ENCODE measurements at places on chromosomes 12 and 14.

DNA sequence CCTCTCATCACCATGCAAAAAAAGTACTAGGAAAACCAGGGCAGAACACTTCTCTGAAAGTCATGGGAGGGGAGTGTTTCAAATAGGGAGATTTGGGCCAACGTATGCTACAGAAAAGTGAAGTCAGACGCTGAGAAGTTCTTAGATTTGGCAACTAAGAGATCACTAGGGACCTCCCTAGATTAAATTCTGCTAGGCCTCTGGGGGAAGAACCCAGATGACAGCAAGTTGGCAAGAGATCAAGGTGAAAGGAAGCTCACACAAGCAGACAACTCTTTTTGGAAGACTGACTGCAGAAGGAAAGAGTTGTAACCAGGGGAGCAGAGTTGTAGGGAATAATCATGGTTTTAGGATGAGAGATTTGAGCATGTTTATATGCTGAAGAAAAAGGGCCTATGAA, 20.7 kb downstream of the IQSEC3 start:
- DNase-seq: no peak

DNA sequence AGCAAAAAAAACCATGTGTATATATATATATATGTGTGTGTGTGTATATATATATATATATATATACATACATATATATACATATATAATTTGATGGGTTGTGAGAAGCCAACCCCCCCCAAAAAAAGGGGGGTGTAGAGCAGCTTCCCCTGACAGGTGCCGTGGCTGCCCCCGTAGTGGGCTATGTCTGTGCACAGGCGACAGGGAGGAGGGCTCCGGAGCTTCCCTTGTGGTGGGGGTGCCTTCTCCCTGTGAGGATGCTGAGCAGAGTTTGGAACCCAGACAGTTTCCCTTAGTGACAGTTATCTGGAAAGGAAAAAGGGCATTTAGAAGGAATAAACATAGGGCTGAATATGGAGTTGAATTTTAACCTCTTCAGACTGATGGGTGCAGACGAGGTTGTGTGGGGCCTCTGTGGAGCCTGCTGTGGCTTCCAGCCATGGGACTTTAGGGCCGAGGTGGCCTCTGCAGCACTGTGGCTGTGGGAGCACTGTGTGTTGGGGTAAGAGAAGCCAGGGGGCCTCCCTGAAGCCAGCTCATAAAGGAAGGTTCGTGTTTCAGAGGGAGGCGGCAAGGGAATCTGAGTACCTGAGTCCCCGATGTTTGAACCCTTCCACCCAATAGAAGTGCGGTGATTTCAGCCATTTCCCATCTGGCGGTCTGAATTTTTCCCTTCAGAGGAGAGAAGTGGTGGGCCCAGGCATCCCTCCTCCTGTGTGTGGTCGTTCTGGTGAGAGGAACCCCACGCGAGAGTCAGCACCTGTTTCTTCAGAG, 19.8 kb downstream of the XRCC3 start:
- no peak for DNase-seq

- DNase-seq: no peak
Measured at GRCh38 chr12:23217158-23217557, 592.2 kb downstream of the ETNK1 start.

GRCh38 chr14:105102361-105102870, 37.2 kb upstream of the GPR132 start:
- DNase-seq: no peak

GRCh38 chr14:76672123-76672522, 89.1 kb upstream of the VASH1 start:
- no peak for DNase-seq

DNA sequence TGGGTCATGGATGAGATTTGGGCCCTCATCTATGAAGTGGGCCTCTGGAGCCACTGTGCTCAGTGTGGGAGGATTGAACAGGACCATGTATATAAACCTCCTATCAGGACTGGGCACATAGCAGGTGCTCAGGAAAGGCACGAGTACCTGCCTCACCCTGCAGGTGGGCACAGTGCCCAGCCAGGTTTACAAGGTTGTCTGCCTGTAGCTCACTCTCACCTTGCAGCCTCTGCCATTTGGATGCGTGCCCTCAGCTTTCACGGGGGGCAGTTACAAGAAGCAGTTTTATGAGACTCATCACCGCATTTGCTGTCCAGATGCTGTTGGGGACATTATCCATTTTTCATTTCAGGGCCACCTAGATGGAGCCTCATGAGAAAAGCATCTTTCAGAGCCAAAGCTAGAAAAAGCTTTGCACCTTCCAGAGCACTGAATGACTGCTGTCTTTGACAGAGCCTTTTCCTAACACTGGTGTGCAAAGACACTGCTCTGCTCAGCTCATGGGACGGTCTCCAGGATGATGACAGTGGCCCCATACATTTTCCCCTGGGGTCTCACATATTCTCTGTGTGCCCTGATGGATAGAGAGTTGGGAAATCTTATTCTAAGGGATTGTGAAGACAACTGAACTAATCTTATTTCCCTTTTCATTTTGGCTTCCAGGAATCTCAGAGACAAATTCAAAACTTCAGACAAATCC, 327.5 kb upstream of the RTL1 start:
- DNase-seq: no peak

- no peak for DNase-seq
Measured at GRCh38 chr12:57717846-57718640, 20.5 kb downstream of the AGAP2 start.

- no peak for DNase-seq
Measured at GRCh38 chr14:106622200-106622745, 1095.9 kb downstream of the TMEM121 start.

GRCh38 chr14:22200977-22201605, 387.9 kb downstream of the DAD1 start:
- DNase-seq: peak; percentile 44

GRCh38 chr12:75917083-75917482, 114.5 kb downstream of the PHLDA1 start:
- DNase-seq: peak; percentile 13

DNA sequence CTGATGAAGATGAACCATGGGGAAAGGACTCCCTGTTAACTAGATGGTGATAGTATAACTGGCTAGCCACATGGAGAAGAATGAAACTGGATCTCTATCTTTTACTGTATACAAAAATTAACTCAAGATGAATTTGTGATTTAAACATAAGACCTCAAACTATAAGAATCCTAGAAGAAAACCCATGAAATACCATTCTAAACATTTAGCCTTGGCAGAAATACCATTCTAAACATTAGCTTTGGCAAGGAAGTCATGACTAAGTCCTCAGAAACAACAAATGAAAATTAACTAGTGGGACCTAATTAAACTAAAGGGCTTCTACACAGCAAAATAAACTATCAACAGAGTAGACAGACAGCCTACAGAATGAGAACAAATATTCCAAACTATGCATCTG, 28.4 kb upstream of the NOVA1 start:
- DNase-seq: no peak

GRCh38 chr14:84792722-84793410, 737.1 kb upstream of the FLRT2 start:
- no peak for DNase-seq

DNA sequence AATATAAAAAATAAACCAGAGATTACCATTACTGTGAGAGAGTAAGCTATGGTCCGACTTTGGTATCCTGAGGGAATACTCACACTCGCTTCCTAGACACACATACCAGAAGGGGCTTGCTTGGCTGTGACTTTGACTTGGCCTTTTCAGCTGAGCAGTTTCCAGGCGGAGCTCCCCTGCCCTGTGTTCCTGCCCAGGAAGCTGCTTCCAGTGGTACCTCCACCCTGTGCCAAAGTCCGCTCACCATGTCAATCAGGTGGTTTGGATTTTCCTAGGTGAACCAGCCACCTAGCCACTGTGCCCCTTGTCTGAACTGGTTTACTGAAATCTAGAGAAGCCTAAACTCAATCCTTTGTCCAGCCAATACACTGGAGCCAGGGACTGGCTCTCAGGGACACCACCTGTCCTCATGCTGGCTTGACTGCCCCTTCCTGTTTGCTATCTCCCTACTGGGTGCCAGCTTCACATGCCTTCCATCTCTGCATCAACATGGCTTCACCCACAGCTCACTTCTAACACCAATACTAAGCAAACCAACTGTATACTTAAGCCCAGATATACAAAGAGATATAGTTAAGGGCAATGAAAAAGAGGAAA, 28.6 kb downstream of the MAX start:
- no peak for DNase-seq

- peak; percentile 6 for DNase-seq
Measured at GRCh38 chr14:42428996-42429395, 822.3 kb downstream of the LRFN5 start.

DNA sequence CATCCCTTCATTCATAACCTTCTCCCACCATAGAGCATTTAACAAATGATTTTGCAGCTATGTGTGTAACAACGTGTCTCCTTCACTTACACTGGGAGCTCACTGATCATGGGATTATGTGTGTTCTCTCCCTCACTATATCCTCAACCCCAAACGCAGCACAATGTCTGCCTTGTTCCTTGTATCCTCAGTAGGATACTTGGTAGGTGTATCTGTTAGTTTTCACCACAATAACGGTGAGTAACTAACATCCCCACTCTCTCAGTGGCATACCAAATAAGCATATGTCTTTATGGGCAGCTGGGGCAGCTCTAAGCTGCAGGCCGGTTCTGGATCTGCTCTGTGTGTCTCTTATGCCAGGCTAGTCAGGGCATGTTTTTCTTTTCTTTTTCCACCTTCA, 166.7 kb upstream of the PWP1 start:
- DNase-seq: no peak

- DNase-seq: peak; percentile 84
Measured at GRCh38 chr12:642633-643474, 20.4 kb downstream of the NINJ2 start.

DNA sequence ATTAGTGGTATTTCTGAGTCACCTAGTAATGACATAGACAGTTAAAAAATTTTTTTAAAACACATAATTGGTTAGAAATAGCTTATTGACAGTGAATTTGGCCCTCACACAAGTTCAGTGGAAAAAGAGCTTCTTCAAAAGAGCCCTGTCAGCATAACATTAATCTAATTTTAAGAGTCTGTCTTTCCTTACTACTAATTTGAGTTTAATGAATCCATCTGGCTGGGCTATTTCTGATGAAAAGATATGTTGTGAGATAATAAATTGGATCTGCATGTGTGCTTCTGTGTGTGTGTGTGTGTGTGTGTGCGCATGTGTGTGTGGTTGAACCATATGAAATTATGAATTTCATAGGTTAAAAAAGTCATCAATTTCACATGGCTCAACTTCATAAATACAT, 1045.2 kb downstream of the FLRT2 start:
- no peak for DNase-seq

DNA sequence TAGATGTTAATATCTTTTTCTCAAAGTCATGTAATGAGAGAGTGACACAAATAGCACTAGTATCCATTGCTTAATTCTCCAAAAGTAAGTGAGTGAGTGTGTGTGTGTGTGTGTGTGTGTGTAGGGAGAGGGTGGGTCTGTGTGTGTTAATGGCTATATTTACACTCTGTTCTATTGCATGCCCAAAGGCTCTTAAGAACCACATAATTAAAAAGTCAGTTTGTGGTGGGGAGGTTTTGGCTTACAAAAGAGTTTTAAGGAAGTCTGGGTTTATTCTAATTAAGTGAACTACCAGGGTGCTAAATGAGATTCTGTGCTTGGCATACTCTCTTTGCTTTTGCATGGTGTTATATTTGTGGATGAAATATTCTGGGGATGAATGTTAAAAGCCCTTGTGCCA, 1897.6 kb upstream of the FLRT2 start:
- no peak for DNase-seq

- no peak for DNase-seq
Measured at GRCh38 chr12:107127482-107128430, 34.4 kb upstream of the CRY1 start.

DNA sequence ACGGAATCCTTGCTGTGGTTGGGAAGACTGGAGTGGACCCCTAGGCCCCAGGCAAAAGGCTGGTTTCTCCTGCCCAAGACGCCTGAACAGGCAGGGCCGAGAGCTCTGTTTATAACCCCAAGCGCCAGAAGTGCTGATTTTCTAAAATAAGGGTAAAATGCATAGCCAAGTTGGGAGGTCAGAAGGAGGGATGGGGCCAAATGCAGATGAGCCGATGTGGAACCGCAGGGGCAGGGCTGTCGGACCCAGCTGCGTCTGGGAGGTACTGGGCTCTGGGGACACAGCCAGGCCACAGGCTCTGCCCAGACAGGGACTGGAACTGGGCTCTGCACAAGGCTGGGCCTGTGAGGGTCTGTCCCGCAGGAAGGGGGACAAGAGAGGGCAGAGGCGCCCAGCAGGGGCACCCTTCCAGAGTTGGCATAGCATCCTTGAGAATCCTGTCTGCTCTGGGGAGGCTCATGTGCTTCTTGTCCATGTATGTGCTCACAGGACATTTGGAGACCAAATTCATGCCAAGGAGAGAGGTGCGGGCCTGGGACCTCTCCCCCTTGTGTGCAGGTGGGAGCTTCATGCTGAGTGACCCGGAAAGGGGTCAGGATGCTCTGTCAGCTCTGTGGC, 49.1 kb downstream of the JAG2 start:
- DNase-seq: no peak

- peak; percentile 87 for DNase-seq
Measured at GRCh38 chr12:46473634-46474329, 101.2 kb upstream of the SLC38A2 start.

GRCh38 chr14:59103396-59103795, 85.1 kb upstream of the DAAM1 start:
- no peak for DNase-seq

DNA sequence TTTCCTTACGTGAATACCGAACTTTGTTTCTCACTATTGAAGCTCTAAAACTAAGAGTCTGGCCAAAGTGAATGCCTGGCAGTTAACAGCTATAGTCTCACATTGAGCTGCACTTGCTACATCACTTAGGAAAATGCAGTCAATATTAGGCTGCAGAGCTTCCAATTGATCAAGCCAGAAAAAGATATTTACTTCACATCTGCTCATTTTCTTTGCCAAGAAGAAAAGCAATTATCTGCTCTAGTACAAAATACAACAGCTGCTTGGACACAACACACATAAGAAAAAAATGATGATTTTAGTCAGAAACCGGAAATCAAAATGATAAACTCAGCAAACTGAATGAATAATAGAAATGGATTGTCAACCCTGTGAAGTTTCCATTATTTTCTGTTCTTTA, 45.4 kb downstream of the TMTC1 start:
- no peak for DNase-seq

- DNase-seq: no peak
Measured at GRCh38 chr12:127750076-127750840, 516.7 kb upstream of the TMEM132C start.

GRCh38 chr14:102486513-102487203, 22.9 kb downstream of the ANKRD9 start:
- DNase-seq: no peak

GRCh38 chr14:97458661-97459579, 661.7 kb downstream of the VRK1 start:
- DNase-seq: no peak

GRCh38 chr14:104895207-104895785, 29.4 kb upstream of the PLD4 start:
- DNase-seq: no peak

GRCh38 chr14:22264759-22265158, 324.3 kb downstream of the DAD1 start:
- no peak for DNase-seq

- DNase-seq: peak; percentile 46
Measured at GRCh38 chr12:47801170-47801903, 18.4 kb downstream of the HDAC7 start.

GRCh38 chr12:123367511-123367910, 2.9 kb upstream of the SBNO1 start:
- DNase-seq: no peak

Measured in suppressor macrophage treated with lipopolysaccharide for 4 hours (primary cell).